ENCODE measurements at places on chromosomes 5 and 9.

DNA sequence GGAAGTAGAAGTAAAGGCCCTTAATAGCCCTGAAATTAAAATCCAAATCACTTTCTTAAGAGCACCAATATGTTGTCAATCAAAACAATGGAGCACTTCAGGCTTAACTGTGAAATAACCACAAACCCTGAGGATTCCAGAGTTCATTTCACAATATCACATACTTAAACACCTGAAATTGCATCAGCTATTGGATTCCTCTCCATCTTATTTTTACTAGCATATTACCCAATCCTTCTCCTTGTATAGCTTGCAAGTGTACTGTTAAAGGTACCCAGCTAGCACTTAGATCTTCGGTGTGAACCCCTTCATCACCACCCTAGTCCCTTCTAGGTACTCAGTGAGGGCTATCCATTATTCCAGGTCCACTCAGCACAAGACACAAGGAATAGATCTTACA, 287.3 kb downstream of the EFNA5 start:
- DNase-seq = no peak

DNA sequence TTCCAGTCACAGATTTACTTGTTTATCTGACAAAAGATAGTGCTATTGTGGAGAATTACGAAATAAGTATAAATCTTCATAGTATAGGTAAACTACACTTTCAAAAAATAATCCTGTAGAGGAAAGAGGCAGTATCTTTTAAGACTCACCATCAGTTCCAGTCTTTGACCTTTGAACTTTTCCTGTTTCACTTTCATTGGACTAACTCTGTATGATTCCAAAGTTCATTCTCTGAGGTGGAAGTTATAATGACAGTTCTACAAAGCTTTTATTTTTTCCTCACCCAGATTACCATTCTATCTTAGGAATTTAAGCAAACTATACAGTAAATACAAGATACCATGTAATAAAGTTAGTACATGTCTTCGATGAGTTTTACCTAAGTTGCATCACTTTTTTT, 901.3 kb upstream of the SEMA6A start:
- DNase-seq = no peak

- no peak for DNase-seq
Measured at GRCh38 chr5:96035796-96036195, 74.1 kb upstream of the ELL2 start.

DNA sequence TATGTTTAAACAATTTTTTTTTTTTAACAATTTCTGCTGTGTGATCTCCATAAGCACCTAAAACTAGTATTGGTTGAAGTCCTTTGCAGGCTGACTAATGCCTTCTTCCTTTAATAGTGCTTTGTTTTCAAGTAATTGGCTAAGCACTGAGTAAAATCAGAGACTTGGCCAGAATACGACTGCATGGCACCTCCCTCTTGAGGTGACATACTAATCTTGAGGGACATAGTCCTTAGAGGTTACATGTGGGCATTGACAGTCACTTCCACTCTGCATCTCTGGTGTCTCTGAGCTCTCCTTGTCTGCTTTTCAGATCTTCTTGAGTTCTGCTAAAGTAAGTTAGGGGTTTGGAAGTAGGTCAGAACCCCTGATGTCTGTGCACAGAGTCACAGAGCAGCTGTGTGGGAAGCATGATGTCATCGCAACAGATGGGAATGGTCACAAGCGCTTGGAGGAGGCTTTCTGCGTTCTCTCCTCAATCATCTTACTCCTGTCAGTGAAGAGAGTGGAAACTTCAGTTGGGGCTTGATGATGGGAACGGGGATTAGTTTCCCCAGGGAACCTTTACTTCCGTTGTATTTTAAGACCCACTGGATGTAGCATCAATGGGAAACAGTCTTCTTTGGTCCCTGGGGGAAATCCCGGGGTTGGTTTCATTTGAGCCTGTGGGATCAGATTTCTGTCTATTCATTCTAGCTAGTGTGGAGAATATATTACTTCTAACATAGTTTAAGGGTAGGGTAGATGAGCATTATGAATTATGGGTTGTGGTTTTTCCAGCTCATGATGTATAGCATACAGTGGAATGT, 136.9 kb downstream of the ARHGAP26 start:
- DNase-seq = no peak

DNA sequence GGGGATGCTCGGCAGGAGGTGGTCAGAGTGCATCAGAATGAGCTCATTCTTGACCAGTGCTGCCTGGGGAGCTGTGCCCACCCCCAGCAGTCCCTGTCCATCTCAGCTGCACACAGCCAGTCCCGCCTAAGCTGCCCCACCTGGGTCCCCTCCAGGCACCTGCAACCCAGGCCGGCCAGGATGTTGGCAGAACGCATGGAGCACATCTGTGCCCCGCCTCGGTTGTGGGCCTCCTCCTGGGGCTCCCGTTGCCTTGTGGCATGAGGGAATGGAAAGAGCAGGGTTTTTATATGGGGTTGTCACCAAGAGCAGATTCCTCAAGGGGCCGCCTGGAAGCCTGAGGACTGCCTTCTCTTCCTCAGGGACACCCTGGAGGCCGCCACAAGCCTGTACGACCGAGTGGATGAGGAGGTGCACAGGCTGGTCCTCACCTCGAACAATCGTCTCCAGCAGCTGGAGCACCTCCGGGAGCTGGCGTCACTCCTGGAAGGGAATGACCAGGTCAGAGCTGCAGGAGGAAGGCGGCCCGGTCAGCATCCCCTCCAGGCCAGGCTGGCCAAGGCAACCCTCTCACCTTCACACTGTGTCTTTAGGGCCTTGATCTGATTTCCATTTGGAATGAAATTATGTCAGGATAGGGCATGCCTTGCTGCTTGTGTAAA, 34.8 kb upstream of the LRRC14B start:
- DNase-seq = no peak

DNA sequence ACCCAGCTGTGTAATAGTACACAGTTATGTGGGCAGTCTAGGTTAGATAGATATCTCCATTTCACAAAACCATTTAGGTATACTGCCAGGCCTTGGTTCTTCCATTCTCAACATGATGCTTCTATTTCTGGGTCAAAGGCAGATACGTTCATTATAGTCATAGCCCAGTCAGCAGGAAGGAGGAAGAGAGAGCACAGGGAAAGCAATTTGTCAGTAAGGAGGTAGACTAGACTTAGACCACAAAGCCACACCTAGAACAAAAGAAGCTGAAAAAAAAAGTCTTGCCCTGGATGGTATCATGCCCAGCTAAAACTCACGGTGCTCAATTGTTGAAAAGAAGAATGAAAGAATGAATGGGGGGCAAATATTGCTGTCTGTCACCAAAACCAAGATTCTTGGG, 7.6 kb downstream of the INVS start:
- DNase-seq = no peak

DNA sequence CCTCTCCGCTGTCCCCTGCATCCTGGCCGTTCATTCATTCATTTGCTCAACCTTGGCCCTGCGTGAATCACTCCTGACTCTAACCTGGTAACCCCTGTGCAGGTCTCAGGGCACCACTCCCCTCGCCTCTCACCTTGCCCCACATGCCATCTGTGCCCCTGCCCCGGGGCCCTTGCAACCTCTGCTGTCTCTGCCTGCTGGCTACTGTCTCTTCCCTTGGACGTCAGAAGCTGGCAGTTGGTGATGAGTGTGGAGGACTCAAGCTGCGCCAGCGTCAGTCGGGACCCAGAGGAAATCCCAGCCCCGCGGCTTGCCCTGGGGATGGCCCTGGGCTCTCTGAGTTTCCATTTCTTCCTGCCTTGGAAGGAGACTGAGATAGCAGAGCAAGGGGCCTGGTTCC, 154.9 kb downstream of the OLFM1 start:
- DNase-seq = no peak

DNA sequence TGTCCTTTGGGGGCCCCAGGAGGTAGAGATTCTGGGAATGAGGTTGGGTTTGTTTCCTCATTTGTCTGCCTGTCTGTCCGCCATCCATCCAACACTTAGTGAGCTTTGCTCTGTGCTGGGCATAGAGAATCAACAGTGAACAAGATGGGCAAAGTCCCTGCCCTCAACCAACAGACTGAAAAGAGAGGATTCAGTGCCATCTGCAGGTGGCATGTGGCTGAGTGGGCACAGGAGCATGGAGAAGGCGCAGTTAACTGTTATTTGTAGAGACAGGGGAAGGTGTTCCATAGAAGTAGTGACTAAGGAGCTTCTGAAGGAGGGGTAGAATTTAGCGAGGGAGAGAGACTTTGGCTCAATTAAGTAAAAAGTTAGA, 23.1 kb downstream of the POLR1E start:
- DNase-seq = no peak

DNA sequence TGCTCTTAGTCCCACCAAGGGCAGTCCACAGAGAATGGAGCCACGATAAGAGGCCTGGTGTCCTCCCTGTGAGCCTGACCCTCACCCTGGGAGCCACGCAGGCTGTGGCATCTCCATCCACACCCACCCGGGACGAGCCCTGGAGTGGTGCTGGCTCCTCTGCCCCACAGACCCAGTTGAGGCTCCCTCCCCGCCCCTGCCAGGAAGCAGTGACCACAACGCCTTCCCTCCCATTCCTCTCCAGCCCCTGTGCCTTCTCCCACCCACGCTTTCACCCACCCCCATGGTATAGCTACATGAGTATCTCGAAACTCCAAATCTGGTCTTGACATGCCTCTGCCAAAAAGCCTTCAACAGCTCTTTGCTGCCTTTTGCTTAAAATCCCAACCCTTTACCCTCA, 57.9 kb downstream of the SEMA4D start:
- DNase-seq = no peak

- no peak for DNase-seq
Measured at GRCh38 chr5:79936646-79937216, 54.3 kb downstream of the MTX3 start.

GRCh38 chr5:55450050-55450765, 84.6 kb downstream of the PLPP1 start:
- DNase-seq = no peak

DNA sequence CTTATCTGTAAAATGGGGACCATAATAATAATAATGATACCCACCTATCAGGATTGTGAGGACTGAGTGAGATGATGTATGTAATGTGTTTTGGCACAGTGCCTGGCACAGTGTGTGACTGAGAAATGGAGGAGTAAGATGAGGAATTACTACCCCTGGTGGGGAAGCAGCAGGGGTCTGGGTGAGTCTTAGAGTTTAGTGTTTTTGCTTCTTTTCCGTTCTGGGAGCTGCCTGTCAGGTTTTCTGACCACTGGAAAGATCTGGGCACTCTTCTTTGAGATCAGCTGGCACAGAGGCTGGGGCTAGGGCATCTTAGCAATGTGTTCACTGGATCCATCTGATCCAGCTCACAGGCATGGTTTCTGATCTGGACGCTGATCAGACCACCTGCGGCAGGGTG, 8.5 kb downstream of the LCP2 start:
- no peak for DNase-seq

DNA sequence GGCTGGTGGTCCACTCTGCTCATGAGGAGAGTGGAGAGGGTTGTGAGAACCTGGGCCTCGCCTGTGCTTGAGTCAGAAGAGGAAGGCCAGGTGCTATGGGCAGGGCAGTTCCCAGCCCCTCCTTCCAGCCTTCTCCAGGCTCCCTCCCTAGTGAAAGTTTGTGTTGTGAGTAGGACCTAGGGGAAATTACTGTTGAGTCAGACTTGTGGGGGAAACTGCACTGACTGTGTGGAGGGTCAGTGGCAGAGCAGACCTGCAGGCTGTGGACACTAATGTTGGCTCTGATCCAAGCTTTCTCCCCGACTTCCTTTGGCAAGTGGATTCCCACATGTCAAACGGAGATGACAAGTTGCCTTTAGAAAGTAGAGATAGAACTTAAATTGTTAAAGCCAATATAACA, 102.6 kb downstream of the ARHGAP26 start:
- no peak for DNase-seq

GRCh38 chr9:2288309-2288708, 273.2 kb downstream of the SMARCA2 start:
- DNase-seq = no peak

DNA sequence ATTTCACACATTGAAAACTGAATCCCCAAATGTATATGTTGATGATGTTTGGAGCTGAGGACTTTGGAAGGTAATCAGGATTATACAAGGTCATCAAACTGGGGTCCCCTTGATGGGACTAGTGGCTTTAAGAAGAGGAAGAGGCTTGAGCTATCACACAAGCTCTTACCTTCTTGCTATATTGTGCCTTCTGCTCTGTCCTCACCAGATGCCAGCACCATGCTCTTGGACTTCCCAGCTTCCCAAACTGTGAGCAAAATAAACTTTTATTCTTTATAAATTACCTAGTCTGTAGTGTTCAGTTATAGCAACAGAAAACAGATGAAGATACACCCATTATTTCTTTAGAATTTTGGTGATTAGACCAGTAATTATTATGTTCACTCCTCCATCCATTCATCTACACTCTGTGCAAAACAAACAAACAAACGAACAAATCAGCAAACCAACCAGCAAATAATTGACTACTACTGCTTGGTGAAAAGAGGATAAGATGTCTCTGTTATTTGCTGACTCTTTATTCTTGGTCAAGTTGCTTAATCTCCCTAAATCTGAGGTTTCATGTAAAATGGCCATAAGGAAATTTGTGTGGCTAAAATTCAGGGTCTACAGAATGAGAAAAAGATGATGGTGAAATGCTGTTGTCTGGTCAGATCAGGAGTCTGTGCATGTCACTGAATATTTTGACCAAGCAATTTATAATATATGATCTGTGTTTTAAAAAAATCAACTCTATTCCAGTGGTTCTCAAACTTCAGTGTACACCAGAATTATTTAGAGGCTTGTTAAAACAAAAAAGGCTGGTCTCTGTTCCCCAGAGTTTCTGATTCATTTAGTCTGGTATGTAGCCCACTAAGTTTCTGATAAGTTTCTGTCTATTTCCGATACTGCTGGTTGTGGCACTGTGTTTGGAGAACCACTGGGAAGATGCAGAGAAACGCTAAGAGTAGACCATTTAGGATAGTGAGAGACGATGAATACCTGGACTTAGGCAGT, 854.1 kb downstream of the MAT2B start:
- DNase-seq = no peak

GRCh38 chr5:170493028-170493820, 10.6 kb upstream of the KCNIP1 start:
- no peak for DNase-seq

GRCh38 chr9:137301081-137301947, 757 bp downstream of the NRARP start:
- no peak for DNase-seq

- DNase-seq = no peak
Measured at GRCh38 chr9:115262477-115262876, 144.5 kb upstream of the TNC start.

DNA sequence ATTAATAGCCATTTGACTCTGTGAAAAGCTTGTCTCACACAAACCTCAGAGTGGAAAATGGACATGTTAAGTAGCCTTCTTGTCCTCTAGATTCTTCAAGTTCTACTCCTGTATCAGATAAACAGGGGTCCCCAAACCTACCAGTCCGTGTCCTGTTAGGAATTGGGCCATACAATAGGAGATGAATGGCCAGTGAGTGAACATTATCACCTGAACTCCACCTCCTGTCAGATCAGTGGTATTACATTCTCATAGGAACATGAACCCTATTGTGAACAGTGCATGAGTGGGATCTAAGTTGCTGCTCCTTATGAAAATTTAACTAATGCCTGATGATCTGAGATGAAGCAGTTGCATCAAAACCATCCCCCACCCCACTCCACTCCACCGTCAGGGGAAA, 136.3 kb downstream of the TMEM232 start:
- DNase-seq = no peak

Data from activated CD4-positive, CD25-positive, alpha-beta regulatory T cell treated with anti-CD3 and anti-CD28 coated beads, Interleukin-2, amount 50 U/mL, for 16 hours (primary cell).